ENCODE measurements at places on chromosomes 11 and 22. TPM values are rescaled to one million over a fixed set of nuclear protein-coding genes. Genes with fewer than 3 reads are reported as not detected.

- peaks cover 15% of the 10 kb centered on the region for H3K4me1 ChIP-seq
- no peak overlapping the region for H3K27ac ChIP-seq
- H3K4me3 ChIP-seq: no peak overlapping the region
- peaks cover 1% of the 10 kb centered on the region for H3K27me3 ChIP-seq
These were observed 34.8 kb upstream of the HORMAD2 start for GRCh38 chr22:30045494-30045887.

- H3K27ac ChIP-seq: peak overlapping the region; percentile 99
- H3K4me1 ChIP-seq: peaks cover 50% of the 10 kb centered on the region
- H3K36me3 ChIP-seq: peaks cover 52% of the 10 kb centered on the region
- no peak for DNase-seq
- peak overlapping the region; percentile 74 for H3K4me3 ChIP-seq
These were observed 30.6 kb downstream of the SREBF2 start for GRCh38 chr22:41863472-41863871.

The C11orf24 gene
- 34.2 TPM for total RNA-seq

DNA sequence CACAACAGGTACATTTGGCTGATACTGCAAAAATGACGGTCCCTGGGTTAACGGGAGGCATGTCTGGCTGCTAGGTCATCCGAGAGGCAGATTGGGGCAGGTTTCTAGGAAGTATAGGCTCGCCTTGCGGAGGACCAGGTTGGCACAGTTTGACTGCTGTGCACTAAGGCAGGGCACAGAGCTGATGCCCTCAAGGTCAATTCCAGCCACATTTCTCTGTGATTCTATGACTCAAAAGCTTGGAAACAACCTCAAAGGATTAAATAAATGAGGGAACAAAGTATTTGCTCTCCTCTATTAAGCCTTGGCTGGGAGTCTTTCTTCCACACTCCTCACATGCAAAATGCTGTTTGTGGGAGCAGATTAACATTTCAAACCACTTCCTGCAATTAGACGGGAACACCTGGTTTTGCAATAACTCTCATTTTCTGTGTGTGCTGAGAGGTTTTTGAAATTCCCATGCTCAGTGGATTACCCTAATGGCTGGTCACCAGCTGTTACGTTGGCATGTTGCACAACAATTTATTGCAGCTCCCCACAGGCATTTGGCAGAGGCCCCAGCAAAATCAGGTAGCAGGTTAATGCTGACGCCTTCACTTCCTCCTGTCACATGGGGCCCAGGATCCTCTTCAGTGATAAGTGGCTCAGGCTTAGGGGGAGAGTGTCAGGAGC, 61.0 kb upstream of the PLET1 start:
- H3K27ac ChIP-seq: no peak overlapping the region
- H3K36me3 ChIP-seq: no peaks in the 10 kb centered on the region

DNA sequence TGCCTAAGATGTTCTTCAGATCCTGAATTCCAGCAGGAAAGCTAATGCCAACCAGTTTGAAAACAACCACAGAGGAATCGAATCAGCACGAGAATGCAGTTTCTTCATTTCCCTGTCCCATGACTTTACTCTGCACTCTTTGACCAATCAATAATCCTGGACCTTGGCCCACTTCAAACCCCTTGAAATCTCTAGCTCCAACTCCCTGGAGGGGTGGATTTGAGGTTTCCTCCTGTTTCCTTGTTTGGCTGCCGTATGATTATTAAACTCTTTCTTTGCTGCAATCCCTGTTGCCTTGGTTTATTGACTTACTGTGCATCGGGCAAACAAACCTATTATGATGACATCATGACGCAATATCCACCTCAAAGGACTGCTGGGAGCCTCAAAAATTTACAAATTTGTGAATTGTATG, 109.3 kb downstream of the FBXO7 start:
- no peak overlapping the region for H3K4me3 ChIP-seq
- H3K27ac ChIP-seq: no peak overlapping the region
- no peaks in the 10 kb centered on the region for H3K4me1 ChIP-seq
- no peaks in the 10 kb centered on the region for H3K36me3 ChIP-seq
- no peak for DNase-seq

The SYT7 gene
- total RNA-seq: 0.09 TPM

- no peaks in the 10 kb centered on the region for H3K36me3 ChIP-seq
- DNase-seq: no peak
- peaks cover 2% of the 10 kb centered on the region for H3K4me1 ChIP-seq
- H3K4me3 ChIP-seq: no peak overlapping the region
- no peak overlapping the region for H3K27ac ChIP-seq
These were observed 79.7 kb downstream of the C22orf31 start for GRCh38 chr22:28981818-28982499.

- no peaks in the 10 kb centered on the region for H3K36me3 ChIP-seq
- H3K27ac ChIP-seq: no peak overlapping the region
- peaks cover 35% of the 10 kb centered on the region for H3K27me3 ChIP-seq
- DNase-seq: no peak
- H3K4me3 ChIP-seq: no peak overlapping the region
These were observed 28.1 kb upstream of the PHF21A start for GRCh38 chr11:46149342-46149741.

DNA sequence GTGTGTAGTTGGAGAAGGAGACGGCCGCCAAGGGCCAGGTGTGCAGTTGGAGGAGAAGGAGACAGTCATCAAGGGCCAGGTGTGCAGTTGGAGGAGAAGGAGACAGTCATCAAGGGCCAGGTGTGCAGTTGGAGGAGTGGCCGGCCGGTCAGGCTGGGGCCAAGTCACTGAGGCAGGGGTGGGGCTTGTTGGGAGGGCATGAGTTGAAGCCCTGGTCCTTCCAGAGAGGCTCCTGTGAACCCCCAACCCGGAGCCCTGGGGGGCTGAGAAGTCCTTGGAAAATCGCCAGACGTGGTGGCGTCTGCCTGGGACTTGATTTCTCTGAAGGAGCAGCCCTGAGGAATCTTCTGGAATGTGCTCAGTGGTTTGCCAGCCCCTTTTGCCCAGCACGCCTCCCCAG, 1320.5 kb downstream of the BRD1 start:
- no peak overlapping the region for H3K27ac ChIP-seq
- no peaks in the 10 kb centered on the region for H3K4me1 ChIP-seq
- H3K4me3 ChIP-seq: no peak overlapping the region
- no peaks in the 10 kb centered on the region for H3K27me3 ChIP-seq
- no peak for DNase-seq

- peaks cover 1% of the 10 kb centered on the region for H3K4me1 ChIP-seq
- H3K36me3 ChIP-seq: no peaks in the 10 kb centered on the region
- H3K27me3 ChIP-seq: peaks cover 14% of the 10 kb centered on the region
- H3K27ac ChIP-seq: no peak overlapping the region
These were observed 32.9 kb upstream of the SLN start for GRCh38 chr11:107744736-107745135.

DNA sequence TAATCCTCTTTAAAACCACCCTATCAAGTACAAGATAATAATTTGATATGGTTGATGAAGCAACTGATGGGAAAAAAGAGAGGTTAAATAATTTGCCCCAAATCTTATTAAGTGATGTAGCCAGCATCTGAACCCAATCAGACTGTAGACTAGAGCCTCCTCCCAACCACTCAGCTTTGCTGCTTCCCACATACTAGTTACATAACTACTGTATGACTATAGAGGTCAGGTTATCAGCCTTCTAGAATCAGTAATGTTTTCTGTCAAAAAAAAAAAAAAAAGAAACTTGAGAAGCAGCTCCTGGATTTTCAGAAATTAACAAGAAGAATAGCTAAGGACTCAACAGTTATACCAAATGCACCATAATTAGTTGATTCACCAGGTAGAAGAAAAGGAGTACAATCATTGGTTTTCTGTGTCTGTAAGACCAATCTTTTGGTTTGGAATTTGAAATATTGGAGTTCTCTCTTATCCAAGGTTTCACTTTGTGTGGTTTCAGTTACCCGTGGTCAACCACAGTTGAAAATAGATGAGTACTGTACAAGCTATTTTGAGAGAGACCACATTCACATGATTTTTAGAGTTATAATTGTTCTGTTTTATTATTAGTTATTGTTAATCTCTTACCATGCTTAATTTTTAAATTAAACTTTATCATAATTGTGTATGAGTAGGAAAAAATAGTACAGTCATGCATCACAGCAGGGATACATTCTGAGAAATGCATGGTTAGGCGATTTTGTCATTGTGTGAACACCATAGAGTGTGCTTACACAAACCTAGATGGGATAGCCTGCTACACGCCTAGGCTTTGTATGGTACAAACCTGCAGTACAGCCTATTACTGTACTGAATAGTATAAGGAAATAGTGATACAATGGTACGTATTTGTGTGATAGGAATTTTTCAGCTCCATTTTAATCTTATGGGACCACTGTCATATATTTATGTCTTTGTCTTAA, 72.2 kb downstream of the PDHX start:
- H3K4me3 ChIP-seq: no peak overlapping the region
- H3K4me1 ChIP-seq: peaks cover 9% of the 10 kb centered on the region

DNA sequence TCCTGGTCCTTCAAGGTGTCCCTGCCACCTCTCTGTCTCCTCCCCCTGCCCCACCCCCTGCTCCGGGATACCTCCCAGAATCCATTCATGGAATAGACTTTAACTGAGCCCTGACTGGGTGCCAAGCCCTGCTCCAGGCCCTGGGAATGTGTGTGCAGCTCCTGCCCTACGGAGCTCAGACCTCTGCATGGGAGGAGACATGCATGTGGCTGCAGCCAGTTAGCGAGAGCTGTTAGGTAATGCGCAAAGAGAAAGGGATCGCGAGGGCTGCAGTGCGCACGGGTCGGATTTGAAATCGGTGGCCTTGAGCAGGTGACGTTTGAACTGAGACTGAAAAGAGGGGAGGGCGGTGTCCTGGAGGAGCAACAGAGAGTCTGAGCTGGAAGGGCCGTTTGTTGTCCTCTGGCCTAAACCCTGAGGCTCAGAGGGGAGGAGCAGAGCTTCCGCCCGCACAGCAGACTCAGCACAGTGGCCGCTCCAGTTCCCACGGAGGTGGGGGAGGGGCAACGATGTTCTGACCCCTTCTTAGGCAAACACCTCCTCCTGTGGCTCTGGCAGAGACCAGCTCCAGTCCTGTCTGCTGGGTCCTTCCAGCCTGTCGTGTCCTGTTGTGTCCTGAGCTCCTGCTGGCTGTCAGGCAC, 19.8 kb upstream of the LRRC10B start:
- H3K4me1 ChIP-seq: no peaks in the 10 kb centered on the region
- no peak for DNase-seq
- H3K27me3 ChIP-seq: no peaks in the 10 kb centered on the region
- H3K36me3 ChIP-seq: no peaks in the 10 kb centered on the region

- H3K4me3 ChIP-seq: no peak overlapping the region
- DNase-seq: no peak
- H3K4me1 ChIP-seq: no peaks in the 10 kb centered on the region
- no peak overlapping the region for H3K27ac ChIP-seq
- H3K36me3 ChIP-seq: peaks cover 21% of the 10 kb centered on the region
These were observed 30.6 kb downstream of the MUC6 start for GRCh38 chr11:1005928-1006327.

GRCh38 chr11:77299528-77299993, 1.9 kb downstream of the GDPD4 start:
- no peak for DNase-seq
- peaks cover under 1% of the 10 kb centered on the region for H3K4me1 ChIP-seq
- H3K4me3 ChIP-seq: no peak overlapping the region
- no peak overlapping the region for H3K27ac ChIP-seq
- peaks cover 1% of the 10 kb centered on the region for H3K27me3 ChIP-seq

The ADORA2A gene
- 23.8 TPM for total RNA-seq

- peak overlapping the region; percentile 58 for H3K27ac ChIP-seq
- DNase-seq: no peak
- H3K4me1 ChIP-seq: peaks cover 46% of the 10 kb centered on the region
- peak overlapping the region; percentile 10 for H3K4me3 ChIP-seq
These were observed 3.8 kb downstream of the CSNK1E start for GRCh38 chr22:38313384-38313955.

- H3K27ac ChIP-seq: no peak overlapping the region
These were observed 32.4 kb downstream of the PIK3IP1 start for GRCh38 chr22:31259798-31260473.

GRCh38 chr11:96538104-96538503, 148.3 kb downstream of the JRKL start:
- no peak overlapping the region for H3K4me3 ChIP-seq
- H3K4me1 ChIP-seq: no peaks in the 10 kb centered on the region
- H3K27ac ChIP-seq: no peak overlapping the region
- H3K27me3 ChIP-seq: no peaks in the 10 kb centered on the region

GRCh38 chr22:42630901-42631602, 9.3 kb downstream of the ATP5MGL start:
- no peak overlapping the region for H3K27ac ChIP-seq
- no peaks in the 10 kb centered on the region for H3K27me3 ChIP-seq

GRCh38 chr22:46066691-46067090, 83.6 kb upstream of the PPARA start:
- no peaks in the 10 kb centered on the region for H3K27me3 ChIP-seq
- peaks cover 21% of the 10 kb centered on the region for H3K4me1 ChIP-seq
- DNase-seq: no peak
- H3K36me3 ChIP-seq: no peaks in the 10 kb centered on the region

The IGLL1 gene
- total RNA-seq: 0.21 TPM

DNA sequence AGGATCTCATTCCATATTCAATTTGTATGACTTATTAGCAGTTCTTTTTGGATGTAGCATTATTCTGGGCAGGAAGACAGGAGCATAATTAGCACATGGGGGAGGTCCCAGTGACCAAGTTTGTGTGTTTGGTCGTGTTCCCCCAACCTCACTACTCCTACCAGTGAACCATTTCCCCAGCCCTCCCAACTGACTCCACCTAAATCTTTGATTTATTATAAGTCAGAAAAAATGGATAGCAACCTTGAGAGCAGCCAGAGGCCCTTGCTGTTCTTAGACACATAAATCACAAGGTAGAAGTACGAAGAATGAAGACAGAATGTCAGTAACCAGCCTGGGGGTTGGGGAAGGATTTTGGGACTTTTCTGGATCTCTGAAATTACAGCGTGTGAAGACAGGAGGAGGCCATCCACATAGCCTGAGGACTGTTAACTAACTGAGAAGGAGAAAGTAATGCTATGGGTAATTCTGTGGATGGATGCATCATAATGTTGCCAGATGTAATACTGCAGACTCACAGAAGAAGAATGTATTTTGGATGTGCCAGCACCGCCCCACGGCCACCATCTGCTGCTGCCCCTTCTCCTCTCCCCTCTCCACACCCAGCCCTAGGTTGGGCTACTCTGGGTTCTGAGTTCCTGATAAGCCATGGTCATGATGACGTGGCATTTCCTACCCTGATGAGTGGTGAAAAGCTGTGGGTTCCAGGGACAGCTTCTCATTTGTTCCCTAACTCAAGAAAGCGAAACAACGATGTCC, 124.3 kb upstream of the TTC12 start:
- no peaks in the 10 kb centered on the region for H3K36me3 ChIP-seq
- H3K27me3 ChIP-seq: peaks cover 7% of the 10 kb centered on the region
- no peaks in the 10 kb centered on the region for H3K4me1 ChIP-seq
- no peak overlapping the region for H3K4me3 ChIP-seq

DNA sequence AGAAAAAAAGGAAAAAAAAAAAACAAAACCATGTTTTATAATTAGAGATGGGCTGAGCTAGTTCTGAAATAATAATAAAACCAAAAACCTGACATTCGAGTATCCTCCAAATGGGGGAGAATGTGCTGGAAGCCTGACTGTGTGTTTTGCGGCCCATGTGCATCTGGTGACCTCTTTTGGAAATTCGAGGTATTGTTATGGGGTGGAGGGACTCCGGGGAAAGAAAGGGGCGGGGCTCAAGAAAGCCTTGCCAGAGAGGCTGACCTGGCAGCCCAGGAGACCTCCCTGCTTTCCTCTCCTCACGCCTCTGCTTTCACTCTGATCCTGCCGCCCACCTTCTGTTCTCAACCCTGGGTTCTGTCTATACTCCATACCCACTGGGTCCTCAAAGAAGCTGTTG, 72.9 kb downstream of the CTTN start:
- no peak for DNase-seq
- H3K36me3 ChIP-seq: no peaks in the 10 kb centered on the region
- H3K27ac ChIP-seq: no peak overlapping the region
- H3K4me3 ChIP-seq: no peak overlapping the region

The ACRV1 gene
- total RNA-seq: not detected
